Right atrium auricular region (tissue), 2 donors: ENCODE measurements at places on chromosomes 3 and 15.

- no peak for DNase-seq
Observed at GRCh38 chr3:41018855-41019254, 180.4 kb upstream of the CTNNB1 start.

DNA sequence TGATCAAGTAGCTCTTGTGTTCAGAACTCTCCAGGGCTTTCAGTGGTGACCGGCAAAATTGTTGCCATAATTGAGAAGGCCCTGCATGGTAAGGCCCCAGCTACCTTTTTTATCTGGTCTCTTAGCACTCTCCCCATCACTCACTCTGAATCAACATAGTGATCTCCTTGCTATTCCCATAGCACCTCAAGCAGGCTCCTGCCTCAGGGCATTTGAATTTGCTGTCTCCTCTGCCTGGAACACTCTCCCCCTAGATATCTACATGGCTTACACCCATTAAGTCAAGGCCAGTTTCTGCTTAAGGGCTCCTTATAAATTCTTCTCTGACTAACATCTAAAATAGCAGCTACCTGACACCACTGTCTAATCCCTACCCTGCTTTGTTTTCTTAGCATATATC, 3.3 kb upstream of the ARID3B start:
- DNase-seq = no peak

- no peak for DNase-seq
Observed at GRCh38 chr3:44525060-44525459, 29.9 kb upstream of the ZKSCAN7 start.

DNA sequence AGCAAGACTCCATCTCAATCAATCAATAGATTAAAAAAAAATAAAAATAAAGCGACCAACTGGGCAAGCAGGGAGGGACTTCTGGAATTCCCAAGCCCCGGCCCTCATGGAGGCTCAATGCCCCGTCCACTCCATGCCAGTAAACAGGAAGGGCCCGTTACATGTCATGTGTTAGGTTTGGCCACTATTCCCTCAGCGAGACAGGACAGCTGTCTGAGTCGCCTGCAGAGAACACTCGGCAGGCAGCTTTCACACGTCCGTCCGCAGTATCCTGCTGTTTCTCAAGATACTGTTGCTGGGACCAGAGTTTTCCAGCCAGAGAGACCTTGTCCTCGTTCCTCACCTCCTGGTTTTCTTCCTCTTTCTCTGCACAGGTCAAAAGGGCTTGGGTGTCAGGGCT, 18.0 kb downstream of the TMEM44 start:
- no peak for DNase-seq

DNA sequence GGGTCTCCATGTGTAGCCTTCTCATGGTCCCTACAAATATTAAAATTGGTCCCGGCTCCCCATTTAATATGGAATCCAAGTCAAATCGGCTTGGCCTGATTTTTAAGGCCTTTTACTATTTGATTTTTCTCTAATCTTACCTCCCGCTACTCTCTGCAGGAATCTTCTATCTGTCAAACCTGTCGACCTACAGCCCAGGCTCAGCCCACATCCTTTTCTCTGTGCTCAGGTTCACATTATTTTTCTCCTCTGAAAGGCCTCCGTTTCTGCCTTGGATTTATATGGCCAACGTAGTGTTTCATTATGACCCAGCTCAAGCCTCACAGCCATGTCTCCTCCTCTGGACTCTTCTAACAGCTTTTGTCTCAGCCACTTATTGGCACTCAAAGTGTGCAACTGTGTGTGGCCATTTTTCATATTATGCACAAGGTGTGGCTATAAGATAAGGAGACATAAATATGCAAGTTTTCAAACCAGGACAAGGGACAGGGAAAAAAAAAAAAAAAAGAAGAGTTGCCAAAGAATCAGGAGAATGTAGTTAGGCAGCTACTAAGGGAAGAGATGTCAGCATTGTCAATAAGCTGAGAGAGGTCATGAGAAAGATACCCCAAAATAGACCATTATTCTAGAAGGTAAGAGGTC, 2.1 kb upstream of the GLCE start:
- DNase-seq = no peak
